Liver (tissue), 10 donors: ENCODE measurements at places on chromosomes 3 and 15. TPM values are rescaled to one million over a fixed set of nuclear protein-coding genes. Genes with fewer than 3 reads are reported as not detected.

Gene CHRNA7
- not detected for total RNA-seq

Gene SST
- total RNA-seq = not detected

Gene ITIH3
- total RNA-seq = 507 TPM

Gene COL6A5
- 0.09 TPM for total RNA-seq

Gene C3orf22
- not detected for total RNA-seq

Gene CSTA
- total RNA-seq = 6.6 TPM

Gene CX3CR1
- 1.9 TPM for total RNA-seq

Gene GADL1
- total RNA-seq = not detected

Gene ASB14
- total RNA-seq = not detected

Gene MOBP
- not detected for total RNA-seq

Gene STAC
- 0.50 TPM for total RNA-seq

Gene CLRN1
- total RNA-seq = not detected

Gene SAXO2
- 0.50 TPM for total RNA-seq

Gene DNAJB8
- not detected for total RNA-seq

Gene NLGN1
- 0.37 TPM for total RNA-seq

Gene TEX55
- total RNA-seq = not detected

Gene HIGD2B
- not detected for total RNA-seq

GRCh38 chr3:102144063-102144462 lies 290.8 kb upstream of the ZPLD1 start:
- H3K4me1 ChIP-seq = no peaks in the 10 kb centered on the region
- H3K36me3 ChIP-seq = no peaks in the 10 kb centered on the region
- DNase-seq = no peak
- H3K4me3 ChIP-seq = no peak overlapping the region

DNA sequence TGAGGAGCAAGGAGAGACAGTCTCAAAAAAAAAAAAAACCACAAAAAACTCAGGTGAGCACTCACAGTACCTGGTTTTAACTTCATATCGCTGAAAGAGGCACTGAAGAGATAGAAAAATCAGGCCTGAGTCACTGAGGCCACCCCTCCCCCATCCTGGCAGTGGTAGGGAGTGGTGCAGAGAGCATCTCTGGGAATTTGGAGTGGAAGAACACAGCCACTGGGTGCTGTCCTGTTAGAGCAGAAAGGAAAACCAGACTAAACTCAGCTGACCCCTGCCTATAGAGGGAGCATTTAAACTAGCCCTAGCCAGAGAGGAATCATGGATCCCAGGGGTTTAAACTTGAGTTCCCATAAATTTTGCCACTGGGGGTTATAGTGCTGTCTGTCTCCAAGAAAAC lies 22.2 kb upstream of the DNAJC13 start:
- no peak overlapping the region for H3K27ac ChIP-seq
- no peaks in the 10 kb centered on the region for H3K27me3 ChIP-seq
- no peaks in the 10 kb centered on the region for H3K36me3 ChIP-seq
- H3K4me3 ChIP-seq = no peak overlapping the region
- H3K4me1 ChIP-seq = no peaks in the 10 kb centered on the region
- DNase-seq = no peak

DNA sequence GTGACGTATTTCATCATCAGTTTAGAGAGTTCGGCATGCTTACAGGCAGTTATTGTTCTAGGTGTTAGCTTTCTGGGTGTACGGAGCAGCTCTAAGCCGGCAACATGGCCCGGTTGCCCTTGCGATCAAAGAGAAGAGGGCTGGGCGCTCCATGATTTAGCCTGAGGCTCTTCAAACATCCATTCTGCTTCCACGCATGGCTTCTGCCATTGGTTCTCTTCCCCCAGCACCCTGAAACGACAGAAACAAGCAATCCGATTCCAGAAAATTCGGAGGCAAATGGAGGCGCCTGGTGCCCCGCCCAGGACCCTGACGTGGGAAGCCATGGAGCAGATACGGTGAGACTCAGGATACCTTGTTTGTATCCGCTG lies 574 bp downstream of the NGRN start:
- peaks cover 25% of the 10 kb centered on the region for H3K4me1 ChIP-seq
- H3K4me3 ChIP-seq = peak overlapping the region; percentile 71
- H3K36me3 ChIP-seq = no peaks in the 10 kb centered on the region

GRCh38 chr3:40083066-40083465 lies 226.4 kb upstream of the EIF1B start:
- peaks cover 15% of the 10 kb centered on the region for H3K4me1 ChIP-seq
- no peak overlapping the region for H3K4me3 ChIP-seq
- H3K27ac ChIP-seq = no peak overlapping the region
- no peaks in the 10 kb centered on the region for H3K36me3 ChIP-seq
- H3K27me3 ChIP-seq = no peaks in the 10 kb centered on the region

DNA sequence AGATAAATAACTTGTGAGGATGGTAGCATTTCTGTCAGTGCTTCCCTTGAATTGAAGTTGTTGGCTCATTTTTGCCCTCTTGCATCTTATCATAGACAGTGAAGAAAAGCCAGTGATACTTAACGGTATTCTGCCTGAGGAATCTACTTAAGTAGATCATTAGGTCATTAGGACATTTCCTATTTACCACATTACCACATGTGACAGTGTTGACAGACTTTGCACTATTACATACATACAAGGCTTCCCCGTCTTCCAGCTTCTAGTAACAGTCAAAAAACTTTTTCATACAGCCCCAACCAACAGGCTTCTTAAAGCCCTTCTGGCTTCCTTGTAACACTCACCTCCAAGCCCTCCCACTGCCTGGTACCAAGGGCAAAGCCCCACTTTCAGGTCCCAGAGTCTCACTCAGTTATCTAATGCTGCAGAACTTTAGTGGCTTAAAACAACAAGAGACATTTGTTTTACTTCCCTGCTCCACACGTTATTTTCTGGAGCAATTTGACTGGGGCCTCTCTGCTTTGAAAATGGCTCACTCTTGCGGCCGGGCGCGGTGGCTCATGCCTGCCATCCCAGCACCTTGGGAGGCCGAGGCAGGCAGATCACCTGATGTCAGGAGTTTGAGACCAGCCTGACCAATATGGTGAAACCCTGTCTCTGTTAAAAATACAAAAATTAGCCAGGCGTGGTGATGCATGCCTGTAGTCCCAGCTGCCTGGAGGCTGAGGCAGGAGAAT lies 40.0 kb downstream of the ASB7 start:
- H3K27ac ChIP-seq = no peak overlapping the region
- no peak for DNase-seq
- peaks cover 11% of the 10 kb centered on the region for H3K4me1 ChIP-seq
- H3K36me3 ChIP-seq = no peaks in the 10 kb centered on the region
- H3K4me3 ChIP-seq = no peak overlapping the region

- no peak overlapping the region for H3K4me3 ChIP-seq
- no peak for DNase-seq
- H3K4me1 ChIP-seq = peaks cover 8% of the 10 kb centered on the region
- H3K27me3 ChIP-seq = no peaks in the 10 kb centered on the region
Observed at GRCh38 chr3:23238156-23238555, 35.0 kb downstream of the UBE2E2 start.

DNA sequence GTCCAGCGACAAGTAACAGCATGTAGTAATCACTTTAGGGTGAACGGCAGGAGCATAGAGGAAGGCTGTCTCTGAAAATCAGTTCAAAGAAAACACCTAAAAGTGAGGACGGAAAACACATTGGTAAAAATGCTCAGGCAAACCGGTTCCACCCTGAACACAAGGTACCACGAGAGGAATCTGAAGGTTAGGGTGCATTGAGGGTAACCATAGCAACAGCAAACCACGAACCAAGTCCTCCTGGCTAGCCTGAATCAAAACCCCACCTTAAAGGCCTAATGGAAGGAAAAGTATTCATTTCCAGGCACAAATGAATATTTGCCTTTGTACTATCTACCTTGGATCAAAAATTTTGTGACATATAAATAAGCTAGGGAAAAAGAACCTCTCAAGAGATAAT lies 315.0 kb downstream of the OCA2 start:
- no peaks in the 10 kb centered on the region for H3K36me3 ChIP-seq
- H3K4me3 ChIP-seq = no peak overlapping the region
- no peak for DNase-seq
- H3K4me1 ChIP-seq = no peaks in the 10 kb centered on the region

- H3K27me3 ChIP-seq = no peaks in the 10 kb centered on the region
- H3K4me1 ChIP-seq = no peaks in the 10 kb centered on the region
- DNase-seq = no peak
- H3K4me3 ChIP-seq = no peak overlapping the region
- no peak overlapping the region for H3K27ac ChIP-seq
- H3K36me3 ChIP-seq = peaks cover 15% of the 10 kb centered on the region
Observed at GRCh38 chr3:4438296-4438695, 28.8 kb downstream of the SUMF1 start.

DNA sequence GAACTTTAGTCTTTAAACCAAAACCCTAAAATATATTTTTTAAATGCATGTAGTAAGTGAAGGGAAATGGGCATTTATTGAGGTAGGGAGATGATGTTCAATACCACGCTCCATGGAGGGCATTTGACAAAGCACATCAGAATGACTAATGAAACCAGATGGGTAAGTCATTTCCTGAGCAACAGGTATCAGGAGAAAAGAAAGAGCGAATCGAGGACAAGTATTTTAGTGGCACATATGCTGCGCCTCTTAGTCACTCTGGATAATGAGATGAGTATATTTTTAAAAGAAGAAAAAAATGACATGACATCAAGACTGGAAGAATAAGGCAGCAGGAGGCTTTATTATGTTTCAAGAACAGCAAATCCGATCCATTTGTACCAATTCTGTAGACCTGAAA lies 129.0 kb upstream of the ARHGEF3 start:
- no peak overlapping the region for H3K4me3 ChIP-seq
- no peak for DNase-seq
- no peak overlapping the region for H3K27ac ChIP-seq
- H3K27me3 ChIP-seq = no peaks in the 10 kb centered on the region
- no peaks in the 10 kb centered on the region for H3K36me3 ChIP-seq

DNA sequence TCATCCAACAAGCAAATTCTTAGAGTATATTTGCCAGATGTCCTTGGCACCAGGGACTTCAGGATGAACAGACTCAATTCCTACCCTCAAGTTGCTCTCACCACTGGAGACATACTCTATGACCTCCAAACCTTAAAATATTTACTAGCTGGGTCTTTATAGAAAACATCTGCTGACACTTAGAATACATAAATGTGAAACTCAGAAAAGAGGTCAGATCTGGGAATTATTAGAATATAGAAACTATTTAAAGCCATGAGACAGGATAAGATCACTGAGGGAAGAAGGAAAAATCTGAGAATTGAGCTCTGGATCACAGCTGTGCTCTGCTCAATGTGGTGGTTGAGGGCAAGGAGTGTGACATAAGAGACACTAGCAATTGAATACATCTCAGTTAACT lies 695.4 kb upstream of the UBE2E2 start:
- H3K27ac ChIP-seq = no peak overlapping the region
- no peaks in the 10 kb centered on the region for H3K4me1 ChIP-seq
- DNase-seq = no peak
- H3K4me3 ChIP-seq = no peak overlapping the region
- no peaks in the 10 kb centered on the region for H3K27me3 ChIP-seq
- H3K36me3 ChIP-seq = no peaks in the 10 kb centered on the region

- no peak overlapping the region for H3K4me3 ChIP-seq
- peak overlapping the region; percentile 78 for H3K27ac ChIP-seq
- H3K27me3 ChIP-seq = no peaks in the 10 kb centered on the region
- no peaks in the 10 kb centered on the region for H3K36me3 ChIP-seq
- no peaks in the 10 kb centered on the region for H3K4me1 ChIP-seq
Observed at GRCh38 chr3:168517249-168518071, 421.7 kb upstream of the GOLIM4 start.

- H3K4me3 ChIP-seq = no peak overlapping the region
- no peak for DNase-seq
- H3K36me3 ChIP-seq = no peaks in the 10 kb centered on the region
- no peak overlapping the region for H3K27ac ChIP-seq
- no peaks in the 10 kb centered on the region for H3K27me3 ChIP-seq
- H3K4me1 ChIP-seq = no peaks in the 10 kb centered on the region
Observed at GRCh38 chr3:100902572-100902971, 90.6 kb downstream of the ABI3BP start.

DNA sequence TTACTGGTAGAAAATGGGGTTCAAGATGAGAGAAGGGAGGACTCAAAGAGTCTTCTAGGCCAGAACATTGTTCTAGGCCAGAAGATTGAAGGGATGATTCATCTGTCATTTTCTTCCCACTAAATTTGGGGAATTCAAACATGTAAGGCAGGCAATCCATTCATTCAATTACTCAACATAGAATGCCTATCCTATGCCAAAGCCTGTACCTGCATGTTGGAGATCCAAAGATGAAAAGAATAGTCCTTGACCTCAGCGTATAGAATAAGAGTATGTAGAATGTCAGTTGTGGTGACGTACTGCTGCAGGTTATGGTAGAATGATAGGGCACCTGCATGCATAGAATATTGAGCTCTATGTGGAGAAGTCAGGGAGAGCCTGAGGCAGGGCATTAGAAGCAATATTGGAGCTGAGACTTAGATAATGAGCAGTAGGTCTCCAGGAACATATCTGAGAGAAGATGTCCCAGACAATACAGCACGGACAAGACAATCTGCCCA lies 49.7 kb downstream of the STAC start:
- no peaks in the 10 kb centered on the region for H3K36me3 ChIP-seq
- no peak overlapping the region for H3K4me3 ChIP-seq
- no peak overlapping the region for H3K27ac ChIP-seq
- no peaks in the 10 kb centered on the region for H3K4me1 ChIP-seq
- DNase-seq = no peak

GRCh38 chr3:171811295-171811912 lies 1.1 kb upstream of the PLD1 start:
- H3K27me3 ChIP-seq = no peaks in the 10 kb centered on the region
- no peak overlapping the region for H3K4me3 ChIP-seq
- H3K4me1 ChIP-seq = peaks cover 26% of the 10 kb centered on the region
- peak overlapping the region; percentile 92 for H3K27ac ChIP-seq

DNA sequence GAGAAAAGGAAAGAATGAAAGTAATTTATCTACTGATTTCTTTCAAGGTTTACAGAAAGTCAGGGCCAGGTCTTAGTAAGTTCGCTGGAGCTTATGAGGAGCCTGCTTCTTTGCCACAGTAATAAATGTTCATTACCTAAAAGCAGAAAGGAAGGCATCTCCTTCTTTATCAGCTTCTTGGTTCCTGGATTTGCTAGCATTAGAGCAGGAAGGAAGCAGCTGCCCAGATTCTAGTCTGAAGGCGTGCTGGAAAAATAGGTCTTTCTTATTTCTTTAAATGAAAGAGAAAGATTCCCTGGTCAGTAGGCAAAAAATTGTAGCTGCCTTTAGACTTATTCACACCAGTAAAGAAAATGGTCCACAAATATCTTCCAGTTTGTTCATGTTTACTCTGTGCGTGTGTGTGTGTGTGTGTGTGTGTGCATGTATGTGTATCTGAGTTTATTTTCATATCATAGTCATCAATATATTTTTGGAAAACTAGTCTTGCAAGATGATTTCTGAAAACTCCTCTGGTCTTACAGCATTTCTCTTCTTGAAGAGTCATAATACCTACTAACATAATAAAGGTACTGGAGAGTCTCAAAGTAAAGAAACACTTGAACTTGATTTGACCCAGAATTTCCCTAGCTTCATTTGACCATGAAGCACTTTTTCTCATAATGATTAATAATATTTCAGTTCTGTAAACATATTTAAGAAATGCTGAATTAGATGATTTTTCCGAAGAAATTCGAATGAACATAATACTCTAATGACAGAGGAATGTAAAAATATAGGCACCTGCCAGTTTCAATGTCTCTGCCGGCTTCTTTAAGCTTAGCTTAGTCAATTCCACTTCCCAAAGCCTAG lies 255.3 kb upstream of the ZPLD1 start:
- peak overlapping the region; percentile 79 for H3K27ac ChIP-seq
- no peak for DNase-seq
- no peak overlapping the region for H3K4me3 ChIP-seq
- H3K36me3 ChIP-seq = no peaks in the 10 kb centered on the region
- H3K4me1 ChIP-seq = peaks cover 35% of the 10 kb centered on the region
